Muscle of arm (tissue), 14 donors: ENCODE measurements at places on chromosomes 2 and 18. TPM values are rescaled to one million over a fixed set of nuclear protein-coding genes. Genes with fewer than 3 reads are reported as not detected.

MGAT4A gene
- polyA plus RNA-seq, result 6.1 TPM

DNA sequence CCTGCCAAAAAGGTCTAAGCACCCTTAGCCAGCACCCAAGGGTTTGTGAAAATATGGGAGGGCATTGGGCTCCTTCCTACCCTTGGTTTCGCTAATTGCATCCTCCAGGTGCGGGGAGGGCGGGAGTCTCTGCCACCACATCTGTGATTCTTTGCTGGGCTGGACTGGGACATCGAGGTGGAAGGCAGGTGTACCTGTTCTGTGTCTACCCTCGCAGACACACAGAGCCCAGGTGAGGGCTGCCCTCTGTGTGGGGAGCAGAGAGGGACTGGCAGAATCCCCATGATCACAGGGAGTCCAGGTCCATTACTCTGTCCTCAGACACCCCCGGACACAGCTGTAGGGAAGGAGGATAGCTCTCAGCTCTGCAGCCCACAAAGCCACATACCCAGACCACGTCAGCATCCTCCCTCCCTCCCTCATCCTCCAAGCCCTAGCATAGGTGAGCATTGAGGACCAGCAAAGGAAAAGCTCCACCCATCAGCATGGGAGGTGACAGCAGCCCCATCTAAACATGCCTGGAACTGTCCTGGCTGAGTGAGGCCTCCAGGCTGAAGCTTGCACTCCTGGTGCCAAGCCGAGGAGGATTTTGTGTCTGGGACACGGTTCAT, 49.8 kb downstream of the PLB1 start:
- DNase-seq, result no peak

GRCh38 chr2:188382107-188382506, 90.4 kb downstream of the GULP1 start:
- no peak for DNase-seq

DNA sequence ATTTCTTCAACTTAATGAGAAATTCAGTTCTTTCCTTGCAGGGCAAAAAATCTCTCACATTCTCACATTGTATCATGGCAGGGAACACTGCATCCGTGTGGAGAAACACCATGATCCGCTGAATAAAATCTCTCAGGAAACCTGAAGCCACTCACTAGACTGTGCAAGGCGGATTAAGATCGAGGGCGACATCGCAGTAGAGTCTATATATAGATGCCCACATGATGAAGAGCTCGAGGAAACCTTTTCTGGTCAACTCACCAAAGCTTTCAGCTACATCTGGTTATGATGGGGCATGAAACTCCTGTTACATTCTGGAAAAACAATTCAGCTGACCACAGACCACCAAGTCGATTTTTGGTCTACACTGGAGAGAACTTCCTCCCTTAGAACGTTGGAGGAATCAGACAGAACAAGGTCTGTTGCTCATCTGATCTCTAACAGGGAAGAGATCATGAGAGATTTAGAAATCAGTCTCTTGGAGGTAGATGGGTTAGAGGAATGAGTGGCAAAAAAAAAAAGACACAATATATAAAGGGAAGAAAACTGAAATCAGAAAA, 162.9 kb upstream of the ZNF516 start:
- DNase-seq, result no peak

DNA sequence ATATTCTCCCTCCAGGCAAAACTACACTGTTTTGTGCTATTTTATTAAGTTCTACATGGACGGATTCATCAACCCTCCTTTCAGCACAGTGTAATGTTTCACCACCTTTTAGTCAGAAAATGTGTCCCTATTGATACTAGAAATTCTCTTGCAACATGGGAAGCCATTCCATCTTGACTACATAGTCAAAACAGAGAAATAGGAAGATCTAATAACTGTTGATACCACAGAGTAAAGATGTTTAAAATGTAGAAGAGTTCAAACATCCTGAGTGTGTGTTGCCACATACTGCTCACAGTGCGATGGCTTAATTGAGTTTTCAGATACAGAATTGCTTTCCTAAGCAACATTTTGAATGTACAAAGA, 492.2 kb upstream of the RAB12 start:
- DNase-seq, result no peak

- no peak for DNase-seq
Observed at GRCh38 chr2:183868153-183868552, 730.2 kb upstream of the ZNF804A start.

GRCh38 chr2:21910832-21911507, 787.2 kb downstream of the TDRD15 start:
- DNase-seq, result no peak

GRCh38 chr2:223786943-223787342, 50.4 kb downstream of the AP1S3 start:
- no peak for DNase-seq

GRCh38 chr2:120978359-120979050, 242.8 kb downstream of the GLI2 start:
- DNase-seq, result no peak

GRCh38 chr18:62651276-62652056, 63.9 kb upstream of the PHLPP1 start:
- DNase-seq, result no peak

DNA sequence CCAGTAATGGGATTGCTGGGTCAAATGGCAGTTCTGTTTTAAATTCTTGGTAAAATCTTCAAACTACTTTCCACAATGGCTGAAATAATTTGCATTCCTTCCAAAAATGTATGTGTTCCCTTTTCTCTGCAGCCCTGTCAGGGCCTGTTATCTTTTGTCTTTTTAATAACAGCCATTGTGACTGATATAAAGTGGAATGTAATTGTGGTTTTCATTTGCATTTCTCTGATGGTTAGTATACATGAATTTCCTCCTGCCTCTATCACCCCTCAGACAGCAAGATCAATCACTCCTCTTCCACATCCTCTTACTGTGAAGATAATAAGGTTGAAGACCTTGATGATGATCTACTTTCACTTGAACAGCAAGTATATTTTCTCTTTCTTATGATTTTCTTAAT, 304.8 kb upstream of the FSIP2 start:
- no peak for DNase-seq

DNA sequence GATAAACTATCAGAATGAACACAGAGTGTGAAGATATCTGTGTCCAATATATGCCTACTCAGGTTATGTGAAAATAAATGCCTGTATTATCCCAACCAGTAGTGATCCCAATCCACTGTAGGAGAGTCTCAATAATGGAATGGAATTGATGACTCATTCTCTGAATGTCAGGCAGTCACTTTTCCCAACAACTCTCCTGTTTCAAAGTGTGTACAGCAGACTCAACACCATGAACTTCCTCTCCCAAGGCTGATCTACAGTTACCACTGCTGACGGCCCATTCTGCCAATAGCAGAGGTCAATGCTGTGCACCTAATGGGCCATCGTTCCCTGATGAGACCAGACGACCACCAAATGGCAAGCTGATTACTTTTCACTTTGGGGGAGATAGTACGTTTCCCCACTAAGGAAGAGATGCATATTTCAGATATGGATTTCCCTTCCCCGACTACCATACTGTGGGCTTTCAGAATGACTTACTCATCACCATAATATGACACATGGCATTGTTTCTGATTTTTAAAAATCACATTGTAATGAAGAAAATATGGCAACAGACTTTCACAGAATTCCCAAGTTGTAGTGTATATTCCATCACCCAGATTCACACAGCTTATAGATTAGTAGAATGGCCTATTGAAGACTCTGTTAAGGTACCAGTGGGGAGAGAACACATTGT, 601.7 kb upstream of the VRK2 start:
- no peak for DNase-seq

DNA sequence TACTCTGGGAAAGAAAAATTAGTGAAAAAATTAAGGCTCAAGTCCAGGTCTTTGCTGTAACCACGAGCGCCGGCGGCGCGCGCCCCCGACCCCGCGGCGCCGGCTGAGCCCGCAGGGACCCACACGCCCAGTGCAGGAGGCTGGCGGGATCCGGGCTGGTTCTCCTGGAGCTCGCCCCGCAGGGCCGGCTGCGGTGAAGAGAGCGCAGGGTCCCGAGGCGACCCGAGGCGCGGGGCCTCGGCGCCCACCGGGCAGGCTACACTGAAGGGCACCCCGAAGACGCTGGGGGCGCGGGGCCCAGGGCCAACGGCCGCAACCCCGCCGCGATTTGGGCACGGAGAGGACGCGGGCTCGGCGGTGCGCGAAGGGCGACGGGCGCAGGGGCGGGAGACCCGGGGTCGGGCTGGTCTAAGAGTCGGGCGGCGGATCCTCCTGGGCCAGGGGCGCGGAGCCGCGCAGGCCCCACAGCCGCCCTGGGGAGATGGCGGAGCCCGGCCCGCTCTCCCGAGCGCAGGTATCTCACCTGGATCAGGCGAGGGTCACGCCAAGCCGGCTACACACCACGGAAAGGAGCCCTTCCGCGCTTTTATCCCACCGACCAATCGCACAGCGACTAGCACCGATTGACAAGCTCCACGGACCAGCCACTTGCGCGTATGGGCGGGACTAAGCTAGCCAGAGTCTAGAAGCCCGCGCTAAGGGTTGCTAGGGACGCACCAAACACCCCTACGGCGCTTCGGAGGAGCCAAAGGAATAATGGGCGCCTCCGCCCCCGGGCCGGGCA, at the start of gene PASK:
PASK (minus strand) TSS at position 582 of the 784 bp plus-strand sequence. CDS start 6,440 bp downstream, outside the sequence.
- peak; percentile 91 for DNase-seq

- no peak for DNase-seq
Observed at GRCh38 chr18:35875566-35875965, 96.9 kb upstream of the RMP24 start.

STON1 gene
- 10.4 TPM for polyA plus RNA-seq

DNA sequence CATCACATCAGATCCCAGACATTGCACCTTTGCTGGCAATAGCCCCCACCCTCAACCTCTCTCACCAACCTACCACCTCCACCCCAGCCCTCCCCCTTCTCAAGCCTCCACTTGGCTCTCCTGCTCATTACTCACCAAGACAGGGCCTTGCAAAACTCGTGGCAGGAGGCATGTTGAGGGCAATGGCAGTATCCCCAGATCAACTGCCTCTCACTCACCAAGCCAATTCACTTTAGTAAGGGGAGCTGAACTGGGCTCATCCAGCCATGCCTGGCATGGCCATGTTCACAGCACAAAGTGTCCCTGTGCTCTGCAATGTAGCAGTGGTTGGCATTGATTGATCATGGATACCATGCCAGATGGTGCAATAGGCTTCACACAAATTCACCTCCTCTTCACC, 46.3 kb upstream of the TEX51 start:
- no peak for DNase-seq

- no peak for DNase-seq
Observed at GRCh38 chr2:32427672-32428610, 71.1 kb downstream of the BIRC6 start.

- no peak for DNase-seq
Observed at GRCh38 chr18:48889981-48890762, 60.6 kb downstream of the SMAD7 start.

RGPD3 gene
- not detected for polyA plus RNA-seq
